Jurkat, Clone E6-1 (cell line): ENCODE measurements at places on chromosomes 4 and X.
A peak's percentile ranks its signal among the peaks of the same experiment; 100 is the strongest.

- no peak for DNase-seq
These were observed 86.0 kb downstream of the ATG4A start for GRCh38 chrX:108177351-108178142.

DNA sequence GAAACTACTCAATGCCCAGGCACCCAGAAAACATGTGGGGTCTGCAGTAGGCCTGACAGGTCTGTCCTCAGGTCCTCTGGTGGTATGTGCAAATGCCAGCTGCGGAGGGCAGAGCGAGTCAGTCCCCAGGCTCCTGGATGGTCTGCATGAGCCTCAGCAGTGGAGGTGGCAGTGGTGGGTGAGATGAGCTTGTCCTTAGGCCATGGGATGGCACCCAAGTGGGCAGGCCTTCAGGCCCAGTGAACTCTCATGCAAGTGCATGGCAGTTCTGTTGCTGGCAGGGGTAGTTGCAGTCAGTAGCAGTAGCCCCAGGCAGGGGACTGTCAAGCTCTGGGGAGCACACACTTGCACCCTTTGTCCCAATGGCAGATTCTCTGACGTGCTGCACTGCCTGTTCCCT, 106.3 kb upstream of the ANXA10 start:
- DNase-seq: no peak

- no peak for DNase-seq
These were observed 10.1 kb downstream of the PSAPL1 start for GRCh38 chr4:7424553-7425111.

DNA sequence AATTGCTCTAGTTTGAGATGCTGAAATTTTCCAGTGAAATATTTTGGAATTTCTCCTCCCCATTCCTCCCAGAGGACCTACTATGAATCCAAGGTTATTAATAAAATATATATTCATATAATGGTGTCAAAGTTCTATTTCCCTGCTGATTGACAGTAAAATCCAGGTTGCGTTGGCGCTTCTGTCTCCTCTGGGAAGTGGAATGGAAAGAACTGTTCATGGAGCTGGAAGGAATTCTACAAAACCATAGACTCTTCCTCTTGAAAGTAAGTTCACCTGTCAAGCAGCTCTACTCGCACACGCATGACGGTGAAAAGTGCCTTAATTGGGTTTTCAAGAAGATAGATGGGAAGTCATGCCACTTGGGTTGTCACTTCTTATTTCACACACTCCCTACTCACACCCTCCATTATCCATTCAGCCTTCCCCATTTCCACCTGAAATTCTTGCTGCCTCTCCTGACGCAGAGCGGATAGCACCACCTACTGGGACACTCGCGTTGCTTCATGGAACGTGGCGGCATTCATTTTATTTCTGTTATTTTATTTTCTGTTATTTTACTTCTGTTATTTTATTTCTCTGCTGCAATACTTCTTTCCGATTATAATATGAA, 351.6 kb downstream of the NLGN4X start:
- peak; percentile 0 for DNase-seq

DNA sequence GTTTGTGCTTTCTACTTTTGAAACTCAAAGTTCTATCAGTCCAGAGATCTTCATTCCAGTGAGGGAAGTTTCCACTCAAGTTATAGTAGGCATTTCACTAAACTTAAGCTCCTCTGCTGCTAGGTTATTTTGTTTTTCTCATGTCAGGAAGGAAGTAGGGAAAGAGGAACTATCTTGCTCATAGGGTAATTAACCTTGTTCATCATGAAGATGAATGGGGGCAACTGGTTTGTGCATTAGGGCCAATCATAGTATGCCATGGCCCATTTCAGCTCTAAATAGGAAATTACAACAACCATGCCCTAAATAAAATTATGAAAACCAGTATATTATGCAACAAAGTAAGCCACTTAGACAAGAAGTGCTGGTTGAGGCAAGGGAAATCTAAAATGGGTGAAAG, 804.7 kb upstream of the NDST4 start:
- no peak for DNase-seq
